Stimulated activated CD4-positive, alpha-beta T cell treated with anti-CD3 and anti-CD28 coated beads, Interleukin-4, amount 100 ng/mL, for 4 hours (primary cell): ENCODE measurements at places on chromosomes 1 and 21.

GRCh38 chr1:161082483-161082882, 6.9 kb downstream of the NECTIN4 start:
- DNase-seq = no peak

- no peak for DNase-seq
These were observed 22.5 kb upstream of the SIKE1 start for GRCh38 chr1:114803001-114803400.

- no peak for DNase-seq
These were observed 109.1 kb downstream of the HHAT start for GRCh38 chr1:210437781-210438180.

DNA sequence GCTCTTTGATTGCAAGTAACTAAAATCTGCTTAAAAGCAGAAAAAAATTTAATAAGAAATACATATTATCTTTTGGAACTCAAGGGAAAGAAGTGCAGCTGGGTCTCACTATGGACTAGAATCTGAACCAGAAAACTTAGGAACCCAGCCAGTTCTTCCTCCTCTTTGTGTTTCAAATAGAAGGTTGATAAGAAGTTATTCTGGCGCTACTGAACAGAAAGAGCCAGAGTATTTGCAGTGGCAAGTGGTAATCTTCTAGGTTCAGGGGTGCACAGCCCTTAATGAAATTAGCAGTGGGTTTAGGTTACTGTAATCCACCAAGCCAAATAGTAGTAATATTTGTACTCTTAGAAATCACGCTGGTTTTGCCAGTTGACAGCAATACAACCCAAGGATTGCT, 28.5 kb downstream of the BTBD8 start:
- no peak for DNase-seq

GRCh38 chr1:85289207-85289847, 12.9 kb upstream of the BCL10 start:
- DNase-seq = no peak

- DNase-seq = no peak
These were observed 116.7 kb downstream of the CDC7 start for GRCh38 chr1:91617285-91617765.

DNA sequence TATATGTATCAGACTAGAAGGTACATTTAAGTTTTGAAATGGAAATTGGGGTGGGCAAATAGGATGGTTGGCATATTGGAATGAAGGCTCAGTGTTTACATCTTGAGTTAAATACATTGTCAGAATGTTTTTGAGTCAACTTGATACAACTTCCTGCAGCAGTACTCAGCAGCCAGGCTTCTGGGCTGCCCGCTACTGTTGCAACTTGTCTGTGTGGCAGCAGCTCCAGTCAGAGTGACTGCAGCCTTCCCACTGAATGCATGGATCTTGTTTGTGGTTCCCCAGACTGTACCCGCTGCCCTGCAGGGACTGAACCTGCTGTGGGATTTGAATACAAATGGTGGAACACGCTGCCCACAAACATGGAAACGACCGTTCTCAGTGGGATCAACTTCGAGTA, 24.9 kb upstream of the SARS1 start:
- DNase-seq = no peak

DNA sequence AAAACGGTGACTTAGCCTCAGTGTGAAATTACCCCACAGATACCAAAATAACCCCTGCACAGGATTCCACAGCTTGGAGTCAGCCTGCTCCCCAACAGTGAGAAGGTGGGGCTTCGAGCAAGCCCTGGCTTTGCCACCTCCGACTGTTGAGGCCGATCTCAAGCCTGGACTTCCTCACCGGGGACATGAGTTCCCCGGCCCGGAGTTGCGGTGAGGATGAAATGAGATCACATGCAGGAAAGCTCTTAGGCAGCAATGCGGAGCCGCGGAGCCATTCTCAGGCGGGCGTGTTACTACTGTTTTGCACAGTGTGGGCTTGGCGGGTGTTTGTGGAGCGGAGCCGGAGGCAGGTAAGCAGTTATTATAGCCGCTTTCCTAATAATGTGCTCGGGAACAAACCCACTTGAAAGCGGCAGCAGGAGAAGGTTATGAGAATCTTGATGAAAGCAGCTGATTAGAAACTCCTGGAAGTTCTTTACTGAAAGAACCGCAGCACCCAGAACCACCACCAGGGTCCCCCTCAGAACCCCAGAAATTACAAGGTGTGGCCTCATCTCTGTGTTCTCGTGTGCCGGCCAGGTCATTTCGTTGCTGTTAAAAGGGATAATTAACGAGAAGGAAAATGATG, 3.9 kb upstream of the CLSTN1 start:
- no peak for DNase-seq

GRCh38 chr1:185973645-185974044, 239.5 kb downstream of the HMCN1 start:
- no peak for DNase-seq

DNA sequence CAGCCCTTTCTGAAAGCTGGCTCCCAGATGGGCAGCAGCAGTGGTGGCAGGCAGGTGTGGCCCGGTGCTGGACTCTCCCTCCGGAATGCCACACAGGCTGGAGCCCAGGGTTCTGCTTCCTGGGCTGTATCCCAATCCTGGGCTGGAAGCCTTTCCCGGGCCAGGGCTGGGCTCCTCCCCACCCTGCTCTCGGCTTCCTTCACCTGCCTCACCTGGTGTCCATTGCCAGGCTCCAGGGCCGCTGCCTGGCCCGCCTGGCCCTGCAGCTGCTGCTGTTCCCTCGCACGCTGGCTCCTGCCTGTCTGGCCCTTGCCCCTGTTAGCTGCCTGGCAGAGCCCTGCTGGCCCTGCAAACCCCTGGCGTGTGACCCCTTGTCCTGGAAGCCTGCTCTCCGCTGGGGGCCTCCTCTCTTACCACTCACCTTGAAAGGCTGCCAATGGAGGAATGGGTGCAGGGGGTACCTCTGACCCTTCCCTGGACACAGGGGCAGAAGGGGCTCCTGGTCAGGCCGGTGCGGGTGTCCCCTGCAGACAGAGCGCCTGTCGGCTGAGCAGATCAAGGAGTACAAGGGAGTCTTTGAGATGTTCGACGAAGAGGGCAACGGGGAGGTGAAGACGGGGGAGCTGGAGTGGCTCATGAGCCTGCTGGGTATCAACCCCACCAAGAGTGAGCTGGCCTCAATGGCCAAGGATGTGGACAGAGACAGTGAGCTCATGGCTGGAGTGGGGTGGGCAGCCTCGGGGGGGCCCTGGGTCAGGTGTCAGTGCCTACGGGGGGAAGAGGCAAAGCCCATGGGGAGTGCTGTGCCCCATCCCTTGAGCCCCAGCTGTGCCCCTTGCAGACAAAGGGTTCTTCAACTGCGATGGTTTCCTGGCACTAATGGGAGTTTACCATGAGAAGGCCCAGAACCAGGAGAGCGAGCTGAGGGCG, 1.1 kb downstream of the CALML6 start:
- DNase-seq = no peak

DNA sequence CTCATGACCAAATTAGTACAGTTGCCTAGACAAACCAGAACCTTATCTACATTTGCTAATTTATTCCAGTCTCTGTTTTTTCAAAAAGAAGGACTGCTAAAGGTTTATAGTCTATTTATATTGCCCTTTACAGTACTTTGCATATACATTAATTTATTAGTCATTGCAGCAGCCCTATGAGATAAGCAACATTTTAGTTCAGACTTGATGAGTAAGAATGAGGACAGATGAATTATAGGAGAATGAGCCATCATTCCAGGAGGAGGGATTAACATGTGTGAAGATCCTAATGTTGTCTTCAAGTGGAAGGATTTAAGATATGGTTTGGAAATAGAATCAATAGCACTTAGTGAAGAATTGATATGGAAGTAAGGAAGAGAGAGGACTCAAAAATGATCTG, 152.4 kb downstream of the KCTD3 start:
- DNase-seq = no peak

DNA sequence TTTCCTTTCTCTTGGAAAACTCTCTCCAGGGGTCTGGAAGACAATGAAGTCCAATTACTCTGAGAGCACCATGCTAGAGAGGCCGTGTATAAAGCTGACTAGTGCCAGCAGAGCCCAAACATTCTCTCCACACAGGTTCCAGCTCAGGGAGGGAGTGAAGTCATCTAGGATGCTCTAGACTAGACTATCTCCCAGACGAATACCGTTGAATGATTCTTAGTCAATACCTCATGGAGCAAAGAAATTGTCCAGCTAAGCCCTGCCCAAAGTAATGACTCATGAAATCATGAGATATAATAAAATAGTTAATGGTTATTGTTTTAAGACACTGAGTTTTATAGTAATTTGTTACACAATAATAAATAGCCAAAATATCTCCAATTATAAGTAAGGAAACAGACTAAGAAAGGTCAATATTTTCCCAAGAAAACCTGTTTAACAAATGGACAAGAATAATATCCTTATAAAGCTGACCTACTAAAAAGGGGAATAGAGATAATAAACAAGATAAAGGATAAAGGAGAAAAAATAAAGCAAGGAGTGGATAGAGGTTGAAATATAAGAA, 163.9 kb upstream of the LRRC7 start:
- no peak for DNase-seq

GRCh38 chr1:232227306-232227705, 402.6 kb downstream of the SIPA1L2 start:
- no peak for DNase-seq

DNA sequence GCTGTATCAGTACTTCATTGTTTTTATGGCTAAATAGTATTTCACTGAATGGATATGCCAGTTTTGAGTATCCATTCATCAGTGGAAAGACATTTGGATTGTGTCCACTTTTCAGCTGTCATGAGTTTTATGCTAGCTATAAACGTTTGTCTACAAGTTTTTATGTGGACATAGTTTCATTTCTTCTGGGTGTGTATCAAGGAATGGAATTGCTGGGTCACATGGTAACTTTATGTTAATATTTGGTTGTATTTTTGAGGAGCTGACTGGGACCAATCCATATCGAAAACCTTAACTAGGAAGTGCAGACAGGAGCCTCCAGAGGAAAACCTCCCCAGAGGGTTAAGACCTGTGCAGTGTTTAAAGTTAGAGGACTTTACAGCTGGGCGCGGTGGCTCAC, 31.8 kb upstream of the DISC1 start:
- DNase-seq = no peak

DNA sequence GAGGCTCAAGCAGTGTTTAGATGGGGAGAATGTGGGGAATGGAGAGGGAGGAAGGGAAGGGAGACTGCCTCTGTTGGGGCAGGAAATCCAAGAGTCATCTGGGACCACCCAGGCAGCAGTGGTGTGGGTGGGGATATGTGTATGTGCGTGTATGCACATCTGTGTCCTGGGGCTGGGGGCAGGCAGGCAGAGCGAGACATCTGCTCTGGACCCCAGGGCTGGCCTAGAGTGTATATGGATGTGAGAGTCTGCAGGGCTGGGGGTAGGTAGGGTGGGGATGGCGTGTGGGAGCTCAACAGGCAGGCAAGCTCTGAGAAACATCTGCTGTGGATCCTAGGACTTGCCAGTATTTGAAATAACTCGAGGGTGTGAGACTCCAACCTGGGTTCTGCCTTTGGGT, 3.5 kb downstream of the PTCH2 start:
- DNase-seq = no peak

DNA sequence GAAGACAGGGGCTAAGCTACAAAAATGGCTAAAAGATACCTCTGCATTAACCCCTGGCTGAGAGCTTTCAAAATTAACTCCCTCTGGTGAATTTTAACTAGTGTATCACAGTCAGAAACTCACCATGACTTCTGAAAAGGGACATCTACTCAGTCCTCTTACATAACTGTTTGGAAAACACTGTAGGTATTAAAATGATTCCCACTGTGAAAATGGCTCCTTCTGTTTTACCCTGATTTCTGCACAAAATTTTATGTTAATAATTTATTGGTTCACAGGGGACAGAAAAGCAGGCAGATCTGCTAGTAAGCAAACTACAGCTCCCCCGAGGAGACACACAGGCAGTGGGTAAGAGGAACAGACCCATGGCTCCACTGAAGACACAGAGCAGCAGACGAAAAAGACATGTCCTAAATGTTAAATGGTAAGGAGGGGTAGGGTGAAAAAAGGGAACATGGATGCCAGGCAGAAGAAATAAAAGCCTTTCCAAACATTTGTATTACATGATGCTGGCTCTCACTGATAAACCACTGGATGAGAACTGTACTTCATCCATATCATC, 111.7 kb downstream of the SLC45A1 start:
- no peak for DNase-seq

GRCh38 chr1:43836267-43836951, 97.2 kb upstream of the ARTN start:
- peak; percentile 65 for DNase-seq

DNA sequence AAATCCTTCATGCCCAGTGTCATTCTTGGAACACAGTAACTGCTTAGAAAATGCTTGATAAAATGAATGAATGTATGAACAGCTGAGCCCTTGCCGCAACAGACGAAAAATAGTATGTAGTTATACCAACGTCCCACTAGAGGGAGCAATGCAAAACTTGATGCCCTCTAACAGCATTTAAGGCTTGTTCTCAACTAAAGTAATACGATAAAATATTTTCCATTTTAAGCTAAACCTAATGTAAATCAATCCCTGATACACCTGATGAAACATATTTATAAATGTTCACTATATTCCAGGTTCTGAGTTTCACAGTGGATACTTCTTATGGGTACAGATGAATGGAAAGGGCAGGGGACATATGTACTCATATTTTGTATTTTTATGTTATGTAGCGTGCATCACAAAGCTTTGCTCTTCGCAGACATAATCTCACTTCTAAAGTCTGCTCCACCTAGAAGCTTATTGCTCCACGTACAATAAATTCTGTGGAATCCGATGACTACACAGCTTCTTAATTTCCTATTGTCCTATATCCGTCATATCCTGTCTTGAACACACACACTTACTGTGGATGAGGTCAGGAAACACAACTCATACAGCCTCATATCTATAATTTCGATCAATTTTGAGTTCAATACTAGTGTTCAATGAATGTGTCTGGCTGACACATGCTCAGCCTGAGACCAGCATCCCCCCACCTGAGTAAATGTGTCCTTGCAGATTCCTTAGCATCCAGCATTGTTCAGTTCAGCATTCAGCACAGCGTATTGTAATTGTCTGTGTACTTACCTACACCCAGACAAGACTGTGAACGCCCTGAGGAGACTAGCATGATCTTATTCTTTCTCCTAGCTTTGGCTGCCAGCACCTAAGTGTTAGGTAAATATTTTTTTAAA, 4.4 kb upstream of the UTP25 start:
- no peak for DNase-seq

- DNase-seq = no peak
These were observed 32.7 kb downstream of the ALG14 start for GRCh38 chr1:95040032-95040525.
